ENCODE measurements at places on chromosomes 5 and 9.

DNA sequence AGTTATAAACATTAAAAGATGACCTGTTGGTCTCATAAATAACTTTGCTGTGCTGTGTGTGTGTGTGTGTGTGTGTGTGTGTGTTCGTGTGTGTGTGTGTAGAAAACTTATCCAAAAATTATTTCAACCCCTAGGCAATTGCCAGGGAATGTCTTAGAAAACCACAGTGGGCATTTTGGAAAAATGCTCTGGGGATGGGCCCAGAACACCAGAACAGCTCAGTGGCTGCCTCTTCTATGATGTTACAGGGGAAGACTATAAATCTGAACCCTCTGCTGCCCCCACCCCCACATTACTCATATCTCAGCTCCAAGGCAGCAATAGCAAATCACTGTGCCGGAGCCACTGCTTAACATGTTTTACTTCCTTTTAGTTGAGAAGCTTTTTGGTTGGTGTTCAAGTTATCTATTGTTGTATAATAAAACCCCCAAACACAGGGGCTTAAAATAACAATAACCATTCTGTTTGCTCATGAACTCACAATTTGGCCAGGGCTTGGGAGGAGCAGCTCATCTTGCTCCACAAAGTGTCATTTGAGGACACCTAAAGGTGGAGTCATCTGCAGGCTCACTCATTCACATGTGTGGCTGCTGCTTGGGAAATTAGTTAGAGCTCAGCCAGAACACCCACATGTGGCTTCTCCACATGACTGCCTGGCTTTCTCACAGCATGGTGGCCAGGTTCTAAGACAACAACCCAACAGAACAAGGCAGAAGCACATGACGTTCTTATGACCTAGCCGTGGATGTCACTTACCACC, 40.4 kb downstream of the ACTBL2 start:
- H3K36me3 ChIP-seq = no peaks in the 10 kb centered on the region
- peaks cover 11% of the 10 kb centered on the region for H3K27me3 ChIP-seq
- DNase-seq = no peak
- H3K4me1 ChIP-seq = no peaks in the 10 kb centered on the region
- H3K27ac ChIP-seq = no peak overlapping the region

DNA sequence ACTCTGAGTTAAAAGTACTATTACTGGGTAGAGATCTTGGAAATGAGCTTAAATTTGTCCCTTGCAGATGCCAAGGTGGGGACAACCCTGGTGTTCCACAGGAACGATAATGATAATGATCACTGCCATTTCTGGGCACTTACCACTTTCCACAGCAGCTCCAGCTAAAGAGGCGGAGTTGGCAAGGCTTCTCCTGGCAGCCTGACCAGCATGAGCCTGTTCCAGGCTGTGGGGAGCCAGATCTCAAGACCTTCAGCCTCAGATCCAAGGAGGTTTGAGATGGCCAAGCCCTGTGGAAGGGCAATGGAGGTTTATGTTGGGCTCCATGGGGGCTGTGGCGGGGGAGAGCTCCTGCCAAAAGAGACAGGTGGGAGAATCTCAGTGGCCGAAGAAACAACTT, 244.9 kb upstream of the MVB12B start:
- H3K36me3 ChIP-seq = peaks cover 3% of the 10 kb centered on the region
- H3K4me1 ChIP-seq = peaks cover 6% of the 10 kb centered on the region
- H3K27me3 ChIP-seq = peaks cover 92% of the 10 kb centered on the region
- H3K27ac ChIP-seq = no peak overlapping the region

DNA sequence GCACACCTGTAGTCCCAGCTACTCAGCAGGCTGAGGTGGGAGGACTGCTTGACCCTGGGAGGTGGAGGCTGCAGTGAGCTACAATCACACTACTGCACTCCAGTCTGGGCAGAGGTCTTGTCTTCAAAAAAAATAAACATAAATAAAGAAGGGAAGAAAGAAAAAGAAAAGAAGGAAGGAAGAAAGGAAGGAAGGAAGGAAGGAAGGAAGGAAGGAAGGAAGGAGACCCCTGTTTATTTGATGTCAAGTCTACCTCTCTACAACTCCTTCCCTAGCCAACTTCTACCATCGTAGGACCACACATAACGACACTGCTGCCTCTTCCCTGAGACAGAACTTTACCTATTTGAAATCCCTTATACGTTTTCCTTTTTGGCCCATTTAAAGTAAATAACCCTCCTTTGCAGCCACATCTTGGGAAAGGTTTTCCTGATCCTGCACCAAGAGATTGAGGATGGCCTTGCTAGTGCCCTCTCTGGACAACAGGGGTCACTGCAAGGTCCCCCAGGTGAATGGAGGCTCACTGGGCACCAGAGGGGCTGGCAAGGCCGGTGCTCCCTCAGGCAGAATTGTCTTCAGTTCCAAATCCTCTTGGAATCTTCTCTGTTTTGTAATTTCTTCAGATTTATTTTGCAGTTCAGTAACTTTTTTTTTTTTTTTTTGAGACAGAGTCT, 10.5 kb downstream of the RPS14 start:
- DNase-seq = no peak
- H3K4me1 ChIP-seq = peaks cover 18% of the 10 kb centered on the region
- no peak overlapping the region for H3K4me3 ChIP-seq
- no peaks in the 10 kb centered on the region for H3K27me3 ChIP-seq
- H3K27ac ChIP-seq = no peak overlapping the region

- no peak overlapping the region for H3K4me3 ChIP-seq
- no peaks in the 10 kb centered on the region for H3K4me1 ChIP-seq
- H3K27me3 ChIP-seq = peaks cover 28% of the 10 kb centered on the region
- no peak for DNase-seq
- H3K27ac ChIP-seq = no peak overlapping the region
Observed at GRCh38 chr5:102545175-102545574, 46.4 kb upstream of the SLCO6A1 start.

DNA sequence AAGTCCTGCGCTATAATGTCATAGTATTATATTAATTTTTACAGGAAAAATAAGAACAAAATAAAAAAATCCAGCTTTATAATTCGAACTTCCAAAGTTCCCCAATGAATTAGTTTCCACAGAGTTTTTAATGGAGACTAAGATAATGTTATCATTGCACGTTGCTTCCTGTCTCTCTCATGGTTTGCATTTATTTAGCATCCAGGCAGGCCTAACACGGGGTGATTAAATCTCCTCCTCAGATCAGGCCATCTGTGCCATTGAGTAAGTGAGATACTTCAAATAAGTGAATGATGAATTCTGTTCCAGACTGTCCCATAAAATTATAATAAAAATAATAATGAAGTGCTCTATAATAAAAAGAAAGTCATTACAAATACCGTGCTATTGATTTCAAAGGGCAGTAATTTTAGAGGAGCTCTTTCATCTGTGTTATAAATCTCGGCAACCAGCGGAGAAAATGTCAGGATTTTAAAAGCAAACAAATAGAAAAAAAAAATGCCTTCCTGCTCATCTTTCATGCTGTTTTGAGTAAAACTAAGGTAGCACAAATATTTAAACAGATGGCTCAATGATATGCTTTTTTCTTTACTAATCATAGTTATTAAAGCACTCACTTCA, 570.6 kb upstream of the ZNF608 start:
- H3K27ac ChIP-seq = no peak overlapping the region
- H3K4me3 ChIP-seq = no peak overlapping the region
- H3K36me3 ChIP-seq = no peaks in the 10 kb centered on the region
- no peaks in the 10 kb centered on the region for H3K4me1 ChIP-seq
- DNase-seq = no peak

- H3K27ac ChIP-seq = no peak overlapping the region
- H3K4me3 ChIP-seq = no peak overlapping the region
- no peaks in the 10 kb centered on the region for H3K27me3 ChIP-seq
- peaks cover 2% of the 10 kb centered on the region for H3K36me3 ChIP-seq
- H3K4me1 ChIP-seq = no peaks in the 10 kb centered on the region
Observed at GRCh38 chr5:4924577-4924976, 215.6 kb upstream of the ADAMTS16 start.

- no peaks in the 10 kb centered on the region for H3K27me3 ChIP-seq
- no peak overlapping the region for H3K27ac ChIP-seq
- DNase-seq = no peak
- H3K36me3 ChIP-seq = peaks cover 33% of the 10 kb centered on the region
- H3K4me3 ChIP-seq = no peak overlapping the region
Observed at GRCh38 chr9:7171396-7172153, 413.8 kb downstream of the KDM4C start.
